Esophagus muscularis mucosa (tissue), 4 donors: ENCODE measurements at places on chromosomes 2 and 18. TPM values are rescaled to one million over a fixed set of nuclear protein-coding genes. Genes with fewer than 3 reads are reported as not detected.

The MC5R gene
- not detected for total RNA-seq

The FBXO15 gene
- total RNA-seq = not detected

DNA sequence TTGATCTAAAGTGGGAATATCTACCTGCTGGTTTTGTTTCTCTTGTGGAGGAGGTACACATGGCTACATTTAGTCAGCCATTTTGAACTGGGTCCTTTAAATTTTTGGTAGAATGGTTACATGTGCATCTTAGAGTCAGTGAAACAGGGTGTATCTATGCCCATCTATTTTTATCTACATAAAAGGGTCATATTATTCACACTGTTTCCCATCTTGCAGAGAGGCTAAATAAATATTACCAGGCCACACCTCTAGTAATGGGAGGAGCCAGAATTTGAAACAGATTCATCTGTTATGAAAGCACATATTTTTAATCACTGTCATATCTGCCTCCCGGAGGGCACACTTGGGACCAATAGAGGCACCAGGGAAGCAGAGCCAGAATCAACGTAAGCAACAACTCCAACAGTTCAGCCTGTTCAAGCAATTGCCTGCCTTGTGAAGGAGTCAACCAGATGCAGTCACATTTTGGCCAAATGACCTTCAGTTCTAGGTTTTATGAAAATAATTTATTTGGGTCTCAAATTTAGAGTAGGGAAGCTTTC lies 376.8 kb downstream of the TSN start:
- no peak for DNase-seq

- no peak for DNase-seq
Measured at GRCh38 chr2:136613096-136613495, 152.2 kb upstream of the THSD7B start.

The GPR39 gene
- total RNA-seq = not detected

DNA sequence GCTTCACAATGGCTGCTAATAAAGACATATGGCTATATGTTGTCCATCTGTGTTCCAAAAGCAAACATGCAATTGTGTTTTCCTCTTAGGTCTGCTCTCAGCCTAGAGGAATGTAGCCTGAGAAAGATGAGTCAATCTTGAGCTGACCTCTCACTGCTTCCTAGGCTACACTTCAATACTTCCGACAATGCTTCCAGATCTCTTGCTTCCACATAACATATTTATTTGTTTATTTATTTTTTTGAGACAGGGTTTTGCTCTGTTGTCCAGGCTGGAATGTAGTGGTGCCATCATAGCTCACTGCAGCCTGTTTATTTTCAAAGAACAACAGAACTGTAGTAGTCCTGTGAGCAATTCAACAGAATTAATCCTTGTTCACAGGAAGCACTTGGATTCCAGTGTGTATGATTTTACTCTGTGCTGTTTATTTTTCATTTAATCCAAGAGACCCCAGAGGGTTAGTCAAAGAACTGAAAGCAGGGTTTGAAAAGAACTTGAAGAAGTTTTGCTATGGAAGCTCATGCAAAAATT lies 437.9 kb downstream of the TXNL1 start:
- no peak for DNase-seq

DNA sequence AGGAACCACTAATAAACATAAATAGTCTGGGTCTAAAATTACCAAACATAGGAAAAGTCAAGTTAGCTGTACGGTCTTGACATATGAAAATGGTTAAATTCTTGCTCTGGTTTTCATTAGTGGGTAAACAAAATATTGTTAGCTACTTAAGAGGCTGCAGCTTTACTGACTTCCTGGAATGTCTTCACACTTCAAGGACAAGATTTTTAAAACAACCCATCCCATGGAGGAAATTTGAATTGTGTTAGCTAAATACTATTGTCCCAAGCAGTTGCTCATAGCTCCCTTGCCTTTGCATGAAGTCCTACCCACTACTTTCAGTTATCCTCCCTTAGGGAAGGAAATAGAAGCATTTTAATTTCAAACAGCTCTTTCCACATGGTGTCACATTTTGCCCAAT lies 128.5 kb downstream of the EPHA4 start:
- DNase-seq = no peak

GRCh38 chr2:69298862-69299261 lies 88.2 kb downstream of the GFPT1 start:
- no peak for DNase-seq

DNA sequence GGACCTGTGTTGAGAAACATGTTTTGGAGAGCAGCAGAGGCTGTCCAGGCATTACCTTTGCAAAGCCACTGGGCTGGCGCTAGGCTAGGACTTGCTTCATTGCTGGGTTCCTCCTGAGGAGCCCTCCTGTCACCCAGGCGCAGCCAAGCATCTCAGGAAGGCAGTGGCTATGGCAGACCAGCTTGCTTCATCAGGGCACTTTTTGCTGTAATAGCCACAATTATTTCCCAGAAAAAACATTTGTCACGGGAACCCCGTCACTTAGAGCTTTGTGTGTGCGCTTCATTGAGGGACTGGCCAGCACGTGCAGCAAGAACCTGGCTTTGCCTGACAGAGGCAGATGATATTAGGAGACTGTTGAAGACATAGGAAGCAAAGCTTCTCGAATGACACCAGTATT lies 36.4 kb downstream of the SLC20A1 start:
- DNase-seq = no peak

DNA sequence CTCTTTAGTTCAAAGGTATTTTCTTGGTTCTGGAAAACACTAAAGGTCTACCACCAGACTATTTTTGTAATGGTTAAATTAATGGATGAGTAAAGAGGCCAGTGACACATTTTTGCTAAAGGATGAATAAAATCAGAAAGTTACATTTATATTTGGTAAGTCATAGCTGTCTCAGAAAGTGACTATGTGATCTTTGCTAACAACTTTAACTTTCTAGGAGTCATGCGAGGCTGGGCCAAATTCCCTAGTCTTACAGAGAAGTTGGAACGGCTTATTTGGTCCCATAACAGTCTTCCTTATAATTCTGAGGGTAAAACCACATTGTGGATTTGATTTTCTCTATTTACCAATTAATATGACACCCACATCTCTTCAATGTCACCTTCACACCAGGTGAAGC lies 198.1 kb downstream of the PDE1A start:
- no peak for DNase-seq

GRCh38 chr2:149467436-149467835 lies 120.1 kb downstream of the MMADHC start:
- no peak for DNase-seq

GRCh38 chr2:36389091-36389564 lies 33.5 kb downstream of the CRIM1 start:
- DNase-seq = no peak

GRCh38 chr2:190762566-190762965 lies 113.7 kb downstream of the NAB1 start:
- DNase-seq = no peak
